ENCODE measurements at places on chromosomes 2 and 18.

DNA sequence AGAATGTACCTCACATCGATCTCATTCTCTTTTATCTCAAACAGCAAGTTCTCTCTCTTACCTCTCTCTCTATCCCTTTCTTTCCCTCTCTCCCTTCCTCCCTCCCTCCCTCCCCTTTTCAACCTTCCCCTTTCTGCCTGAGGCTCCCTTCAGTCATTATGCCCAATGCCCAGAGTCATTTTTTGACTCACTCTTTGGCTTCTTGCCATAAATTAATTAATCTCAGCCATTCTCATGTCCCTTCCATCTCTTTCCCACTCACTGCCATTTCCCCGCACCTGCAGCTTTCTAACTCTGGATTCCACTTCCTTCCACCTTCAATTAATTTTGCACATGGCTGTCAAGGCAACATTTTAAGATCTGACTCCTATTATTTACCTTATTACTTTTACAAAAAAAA lies 60.1 kb downstream of the EVA1A start:
- DNase-seq = no peak

DNA sequence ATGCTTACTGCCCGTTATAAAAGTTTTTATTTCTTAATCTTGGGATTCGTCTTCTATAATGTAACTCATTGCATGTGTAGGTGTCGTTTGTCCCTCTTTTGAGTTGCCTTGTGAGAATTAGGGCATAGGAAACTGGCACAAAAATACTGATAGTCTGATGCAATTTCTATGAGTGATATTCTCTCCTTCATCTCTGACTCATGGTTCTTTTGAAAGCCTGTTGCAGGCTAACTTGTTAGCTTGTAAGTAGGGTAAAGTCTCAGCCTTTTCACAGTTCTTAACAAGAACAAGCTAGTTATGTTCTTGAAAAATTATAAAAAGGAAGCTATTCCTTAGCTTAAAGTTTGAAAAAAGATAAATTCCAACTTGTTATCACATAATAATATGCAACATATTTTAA lies 1085.4 kb upstream of the NRXN1 start:
- no peak for DNase-seq

DNA sequence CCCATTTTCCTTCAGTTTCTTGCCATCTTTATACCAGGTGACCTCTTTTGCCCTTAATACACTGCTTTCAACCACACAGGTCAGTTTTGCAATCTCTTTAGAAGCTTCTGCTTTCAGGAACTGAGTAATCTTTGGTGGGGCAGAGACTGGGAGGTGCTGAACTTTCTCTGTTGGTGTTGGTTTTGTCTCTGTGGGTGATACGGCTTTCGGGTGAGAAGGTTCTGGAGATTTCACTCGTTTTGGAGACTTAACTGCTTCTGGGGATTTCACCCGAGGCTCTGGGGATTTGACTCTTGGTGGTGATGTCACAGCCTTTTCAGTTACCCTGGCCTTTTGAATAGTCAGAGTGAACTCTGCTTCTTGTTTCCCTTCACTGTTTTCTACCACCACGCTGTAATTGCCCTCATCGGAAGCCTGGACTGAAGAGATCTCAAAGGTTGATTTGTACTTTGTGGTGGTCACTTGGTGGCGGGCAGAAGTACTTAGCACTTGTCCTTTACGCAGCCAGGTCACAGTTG lies 50.4 kb downstream of the PLEKHA3 start:
- DNase-seq = peak; percentile 76

GRCh38 chr18:71398531-71398930 lies 1109.7 kb downstream of the SOCS6 start:
- no peak for DNase-seq

- DNase-seq = no peak
These were observed 10.6 kb downstream of the FAP start for GRCh38 chr2:162232671-162233070.

- DNase-seq = no peak
These were observed 374.8 kb upstream of the TRIB2 start for GRCh38 chr2:12341920-12342319.

GRCh38 chr2:195677290-195677689 lies 20.3 kb downstream of the SLC39A10 start:
- no peak for DNase-seq

GRCh38 chr2:152613235-152613634 lies 104.0 kb downstream of the PRPF40A start:
- peak; percentile 28 for DNase-seq

- peak; percentile 73 for DNase-seq
These were observed 10.4 kb downstream of the COLEC11 start for GRCh38 chr2:3604991-3605961.

DNA sequence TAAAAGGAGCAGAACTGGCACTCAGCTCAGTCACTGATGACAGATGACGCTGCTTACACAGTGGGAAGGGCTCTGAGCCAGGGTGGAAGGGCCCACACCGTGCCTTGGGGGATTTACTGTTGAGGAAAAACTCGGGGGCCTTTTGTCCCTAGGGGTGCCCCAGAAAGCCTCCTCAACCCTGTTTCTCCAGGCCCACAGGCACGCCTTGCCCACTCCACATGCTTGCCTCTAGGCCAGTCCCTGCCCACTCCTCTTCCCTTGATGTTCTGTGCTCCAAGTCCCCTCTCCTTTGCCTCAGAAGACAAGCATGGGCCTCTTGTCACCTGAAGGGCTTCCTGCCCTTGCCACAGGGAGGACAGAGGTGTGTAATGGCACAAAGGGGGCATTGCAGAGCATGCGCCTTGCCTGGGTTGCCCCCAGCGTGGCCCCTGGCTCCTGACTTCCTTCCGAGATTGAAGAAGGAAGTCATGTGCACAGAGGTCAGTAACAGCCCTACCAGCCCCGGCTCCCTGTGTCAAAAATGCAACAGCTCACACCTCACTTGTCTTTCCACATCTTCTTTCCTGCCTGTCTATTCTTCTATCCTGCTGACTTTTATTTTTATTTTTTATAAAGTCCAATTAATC lies 65.1 kb downstream of the LIPG start:
- no peak for DNase-seq

GRCh38 chr2:175439416-175439815 lies 257.9 kb upstream of the ATP5MC3 start:
- DNase-seq = no peak

DNA sequence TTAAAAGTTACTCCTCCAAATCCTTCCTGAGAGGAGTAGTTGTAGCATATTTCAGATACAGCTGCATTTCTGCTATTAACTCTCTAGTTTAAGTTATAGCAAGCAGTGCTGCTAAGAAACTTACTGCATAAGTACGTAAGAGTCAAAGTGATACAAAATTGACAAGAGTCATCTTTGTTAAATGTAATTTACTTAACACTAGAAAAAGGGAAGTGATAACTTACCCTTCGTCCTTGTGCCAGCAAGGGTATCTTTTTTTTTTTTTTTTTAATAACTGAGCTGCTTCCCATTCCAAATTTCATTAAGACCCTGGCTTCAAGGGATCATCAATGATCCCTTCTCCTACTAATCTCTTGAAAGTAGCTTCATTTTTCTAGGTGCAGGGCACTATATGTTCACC lies 493.0 kb downstream of the PLCL1 start:
- no peak for DNase-seq

GRCh38 chr2:230809015-230809414 lies 55.7 kb upstream of the ITM2C start:
- no peak for DNase-seq
